NAMALWA (cell line): ENCODE measurements at places on chromosomes 12 and 14.

GRCh38 chr14:46368275-46368674 is 283.3 kb downstream of the RPL10L start:
- no peak for DNase-seq

DNA sequence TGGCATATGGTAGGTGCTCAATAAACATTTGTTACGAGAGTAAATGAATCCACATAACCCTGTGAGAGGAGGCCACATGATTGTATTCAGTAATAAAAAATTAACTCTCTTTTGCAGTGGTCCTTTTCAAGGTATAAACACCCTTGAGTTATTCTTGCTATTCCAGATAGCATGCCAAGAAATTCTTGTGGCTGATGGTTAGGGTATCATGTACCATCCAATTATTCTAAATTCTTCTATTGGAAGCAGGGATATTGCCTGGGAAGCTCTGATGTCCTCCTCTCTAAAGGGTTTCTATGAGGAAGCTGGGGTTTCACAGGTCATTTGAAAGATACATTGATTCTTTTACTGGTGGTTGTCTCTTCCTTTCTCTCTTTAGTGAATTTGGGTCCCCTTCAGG is 10.1 kb downstream of the AKAP6 start:
- DNase-seq = no peak

GRCh38 chr14:83207550-83207949 is 1673.9 kb upstream of the SEL1L start:
- DNase-seq = no peak

DNA sequence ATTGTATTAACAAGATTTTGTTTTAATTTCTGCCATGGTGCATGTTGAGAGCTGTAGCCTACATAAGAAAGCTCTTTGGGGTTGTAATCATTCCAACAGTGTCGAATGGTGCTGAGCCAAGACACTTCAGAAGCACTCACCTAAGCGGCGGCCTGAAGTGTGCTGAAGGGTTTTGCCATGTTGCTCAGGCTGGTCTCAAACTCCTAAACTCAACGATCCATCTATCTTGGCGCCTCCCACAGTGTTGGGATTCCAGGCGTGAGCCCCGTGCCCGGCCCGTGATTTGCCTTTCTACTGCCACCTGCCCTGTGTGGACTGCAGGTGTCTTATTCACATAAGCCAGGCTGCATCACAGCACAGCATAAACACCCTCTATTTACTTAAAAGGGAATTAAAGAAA is 48.9 kb downstream of the AMN start:
- DNase-seq = no peak

DNA sequence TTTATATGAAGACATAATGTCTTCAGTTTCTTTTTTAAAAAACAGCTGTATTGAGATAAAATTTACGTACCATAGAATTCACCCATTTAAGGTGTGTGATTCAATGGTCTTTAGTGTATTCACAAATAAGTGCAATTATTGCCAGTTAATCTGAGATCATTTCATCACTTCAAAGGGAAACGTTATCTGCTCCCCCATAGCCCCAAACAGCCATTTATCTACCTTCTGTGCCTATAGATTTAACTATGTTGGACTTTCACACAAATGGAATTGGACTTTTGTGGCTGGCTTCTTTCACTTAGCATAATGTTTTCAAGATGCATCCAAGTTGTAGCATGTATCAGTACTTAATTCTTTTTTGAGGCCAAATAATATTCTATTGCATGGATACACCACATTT is 9.7 kb downstream of the PNP start:
- no peak for DNase-seq

DNA sequence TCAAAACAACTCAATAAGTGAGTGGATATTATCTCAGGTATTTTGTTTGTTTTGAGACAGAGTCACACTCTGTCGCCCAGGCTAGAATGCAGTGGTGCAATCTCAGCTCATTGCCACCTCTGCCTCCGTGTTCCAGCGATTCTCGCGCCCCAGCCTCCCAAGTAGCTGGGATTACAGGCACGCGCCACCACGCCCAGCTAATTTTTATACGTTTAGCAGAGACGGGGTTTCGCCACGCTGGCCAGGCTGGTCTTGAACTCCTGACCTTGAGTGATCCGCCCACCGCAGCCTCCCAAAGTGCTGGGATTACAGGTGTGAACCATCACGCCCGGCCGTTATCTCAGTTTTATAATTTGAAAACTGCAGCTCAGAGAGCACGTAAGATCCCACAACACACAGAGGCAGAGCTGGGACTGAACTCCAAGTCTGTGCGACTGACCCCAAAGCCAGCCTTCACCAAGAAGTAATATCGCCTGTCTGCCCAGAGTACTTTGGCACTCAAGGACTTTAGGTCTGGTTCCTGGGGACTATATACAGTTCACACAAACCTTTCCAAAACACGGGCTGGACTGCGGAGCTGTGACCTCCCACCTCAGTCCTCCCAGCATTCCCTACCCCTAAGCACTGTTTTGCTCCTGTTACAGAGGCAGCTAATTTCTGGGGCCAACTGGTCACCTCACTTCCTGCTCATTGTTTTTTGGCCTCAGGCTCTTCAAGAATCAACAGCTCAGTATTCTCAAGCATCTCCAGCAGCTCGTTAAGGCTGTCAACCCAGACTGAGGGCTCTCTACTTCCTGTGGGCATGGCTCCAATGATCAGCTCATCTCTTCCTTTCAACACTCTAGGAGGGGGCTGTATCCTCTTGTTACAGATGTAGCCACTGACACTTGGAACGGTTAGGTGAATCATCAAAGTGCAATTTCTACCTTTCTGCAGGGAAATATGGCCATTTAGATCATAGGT is 22.5 kb downstream of the TESC start:
- DNase-seq = no peak

GRCh38 chr12:116135209-116135930 is 142.1 kb downstream of the MED13L start:
- no peak for DNase-seq

GRCh38 chr14:22920697-22921096 is 1.7 kb upstream of the RBM23 start:
- no peak for DNase-seq

- DNase-seq = no peak
Observed at GRCh38 chr12:70948976-70949336, 28.4 kb upstream of the PTPRR start.

DNA sequence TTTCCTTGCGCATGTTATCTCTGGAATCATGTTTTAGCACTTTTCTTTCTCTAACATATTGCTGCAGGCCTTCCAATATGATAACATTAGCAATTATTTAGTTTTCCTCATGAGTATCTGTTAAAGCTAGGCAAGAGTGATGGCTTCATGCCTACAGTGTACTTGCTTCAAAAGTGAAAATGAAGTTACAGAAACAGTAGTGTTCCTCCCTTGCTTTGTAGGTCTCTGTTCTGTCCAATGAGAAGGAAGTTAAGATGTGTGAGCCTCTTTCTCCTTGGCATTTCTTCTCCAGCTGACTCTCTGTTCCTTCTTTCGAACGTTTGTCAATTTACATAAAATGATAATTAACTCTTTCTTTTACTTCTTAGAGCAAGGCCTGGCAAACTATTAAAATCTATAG is 22.2 kb downstream of the LRRIQ1 start:
- DNase-seq = no peak

- no peak for DNase-seq
Observed at GRCh38 chr14:75167325-75167724, 9.1 kb downstream of the TMED10 start.

DNA sequence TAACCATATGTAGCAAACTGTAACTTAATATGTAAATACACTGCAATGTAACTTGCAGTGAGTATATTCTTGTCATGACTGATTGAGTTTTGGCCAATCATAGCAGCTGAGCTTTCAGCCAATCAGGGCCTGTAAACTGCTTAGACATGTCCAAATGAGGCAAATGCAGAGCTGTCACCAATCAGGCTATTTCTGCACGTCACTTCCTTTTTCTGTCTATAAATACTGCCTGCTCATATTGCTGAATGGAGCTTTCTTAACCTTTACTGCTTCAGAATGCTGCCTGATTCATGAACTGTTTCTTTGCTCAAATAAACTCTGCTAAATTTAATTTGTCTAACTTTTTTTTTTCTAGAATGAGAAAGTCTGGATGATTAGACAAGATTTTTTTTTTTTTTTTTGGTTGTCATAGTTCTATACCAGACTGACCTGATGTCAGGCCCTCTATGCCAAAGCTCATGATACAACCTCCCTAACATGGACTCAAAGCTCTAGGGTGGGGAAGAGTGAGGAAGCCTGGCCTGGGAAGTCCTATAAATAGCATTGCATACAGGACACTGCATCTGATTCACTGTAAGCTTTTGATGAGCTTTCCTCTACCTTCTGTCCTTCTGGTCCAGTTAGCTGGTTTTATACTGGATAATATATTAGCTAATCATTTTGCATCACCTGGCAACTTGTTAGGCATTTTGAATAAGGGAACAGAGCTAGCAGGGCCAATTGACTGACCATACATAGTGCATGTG is 12.0 kb downstream of the MGP start:
- peak; percentile 57 for DNase-seq

GRCh38 chr14:104138098-104138717 is at the start of gene KIF26A:
Gene KIF26A, plus strand, starts transcription at chr14:104138587. Its CDS starts 136 bp downstream, at chr14:104138723.
- DNase-seq = no peak
